Globus pallidus (tissue), 1 donor: ENCODE measurements at places on chromosomes 6 and 20.
A peak's percentile ranks its signal among the peaks of the same experiment; 100 is the strongest.

GRCh38 chr20:23106271-23106851, 20.2 kb upstream of the CD93 start:
- DNase-seq, result no peak

DNA sequence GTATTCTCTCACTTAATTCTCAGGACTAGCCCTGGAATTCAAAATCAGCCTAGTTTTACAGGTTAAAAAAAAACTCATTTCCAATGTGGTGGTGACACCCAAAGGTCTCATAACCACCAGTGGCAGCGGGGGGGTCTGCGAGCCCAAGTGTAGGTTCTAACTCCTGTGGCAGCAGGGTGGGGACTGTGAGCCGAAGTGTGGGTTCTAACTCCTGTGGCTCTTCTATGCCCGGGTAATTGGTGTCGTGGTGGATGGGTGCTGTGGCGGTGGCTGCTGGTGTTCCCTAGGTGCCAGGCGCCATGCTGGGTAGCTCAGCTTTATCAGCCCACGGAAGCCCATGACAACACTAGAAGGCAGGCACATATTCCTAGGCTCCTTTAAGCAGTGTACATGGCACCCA, 4.9 kb upstream of the ANKRD60 start:
- no peak for DNase-seq

GRCh38 chr6:102154176-102154575, 760.7 kb downstream of the GRIK2 start:
- no peak for DNase-seq

- DNase-seq, result no peak
Measured at GRCh38 chr6:75892384-75892783, 143.3 kb downstream of the MYO6 start.

DNA sequence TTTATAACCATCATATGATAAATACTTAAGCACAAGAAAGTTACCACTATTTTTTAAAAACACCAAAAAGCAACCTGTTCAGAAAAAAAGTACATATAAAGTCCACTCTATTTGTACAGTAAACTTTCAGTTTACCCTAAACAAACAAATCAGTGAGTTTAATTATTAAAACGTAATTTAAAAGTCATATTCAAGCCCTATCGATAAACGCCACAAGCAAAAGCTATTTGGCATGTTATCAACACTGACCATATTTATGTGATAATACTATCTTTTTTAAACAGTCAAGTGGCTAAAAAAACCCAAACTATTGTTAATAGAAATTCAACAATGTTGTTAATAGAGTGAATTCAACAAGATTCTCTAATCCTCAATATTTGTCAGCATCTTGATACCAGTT, 1.9 kb downstream of the KATNA1 start:
- DNase-seq, result no peak

DNA sequence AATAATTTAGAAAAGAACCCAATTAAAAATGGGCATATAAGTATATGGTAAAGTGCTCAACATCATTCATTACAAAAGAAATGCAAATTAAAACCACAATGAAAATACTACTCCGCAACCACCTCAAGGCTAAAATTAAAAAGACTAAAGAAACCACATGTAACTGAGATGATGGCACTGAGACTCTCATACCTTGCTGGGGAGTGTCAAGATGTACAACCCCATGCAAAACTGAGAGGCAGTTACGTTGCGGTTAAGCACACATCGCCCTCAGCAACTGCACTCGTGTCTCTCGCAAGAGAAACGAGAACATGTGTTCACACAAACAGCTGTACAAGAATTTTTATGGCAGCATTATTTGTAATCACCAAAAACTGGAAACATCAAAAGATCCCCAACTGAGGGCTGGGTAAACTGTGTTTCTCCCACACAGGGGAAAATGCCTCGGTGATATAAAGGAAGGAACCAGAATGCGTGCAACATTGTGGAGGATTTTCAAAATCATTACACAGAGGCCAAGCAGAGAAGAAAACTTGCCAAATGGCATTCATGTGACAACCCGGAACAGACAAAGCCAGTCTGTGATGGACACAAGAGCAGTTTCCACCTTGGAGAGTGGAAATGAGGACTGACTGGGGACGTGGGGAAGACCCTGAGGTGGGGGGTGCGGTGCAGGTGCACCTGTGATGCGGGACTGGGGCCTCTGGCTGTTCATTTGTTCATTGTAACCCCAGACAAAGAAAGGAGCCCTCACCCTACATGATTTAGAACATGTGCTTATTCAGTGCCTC, 144.9 kb downstream of the WDR27 start:
- peak; percentile 15 for DNase-seq

DNA sequence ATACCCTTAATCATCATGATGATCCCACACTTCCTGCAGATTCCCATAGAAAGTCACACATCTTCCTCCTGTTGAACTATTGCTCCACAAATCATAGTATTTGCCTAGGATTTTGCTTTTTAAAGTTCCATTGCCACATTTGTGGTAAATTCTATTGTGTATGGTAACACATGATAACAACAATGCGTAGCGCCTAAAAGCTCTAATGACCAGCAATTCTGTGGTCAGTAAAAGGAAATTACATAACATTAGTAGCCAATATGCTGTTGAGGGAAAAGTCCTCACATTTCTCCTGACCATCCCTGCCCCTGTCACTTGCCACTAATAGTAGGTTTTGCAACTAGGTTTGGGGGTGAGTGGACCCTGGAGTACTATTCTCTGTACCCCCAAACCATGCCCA, 31.8 kb upstream of the PDE7B start:
- no peak for DNase-seq

GRCh38 chr6:166204852-166205650, 37.4 kb upstream of the TBXT start:
- DNase-seq, result no peak

GRCh38 chr20:57425150-57426013, 34.2 kb downstream of the RBM38 start:
- DNase-seq, result no peak

GRCh38 chr6:45677381-45678284, 299.9 kb upstream of the SUPT3H start:
- DNase-seq, result peak; percentile 74

DNA sequence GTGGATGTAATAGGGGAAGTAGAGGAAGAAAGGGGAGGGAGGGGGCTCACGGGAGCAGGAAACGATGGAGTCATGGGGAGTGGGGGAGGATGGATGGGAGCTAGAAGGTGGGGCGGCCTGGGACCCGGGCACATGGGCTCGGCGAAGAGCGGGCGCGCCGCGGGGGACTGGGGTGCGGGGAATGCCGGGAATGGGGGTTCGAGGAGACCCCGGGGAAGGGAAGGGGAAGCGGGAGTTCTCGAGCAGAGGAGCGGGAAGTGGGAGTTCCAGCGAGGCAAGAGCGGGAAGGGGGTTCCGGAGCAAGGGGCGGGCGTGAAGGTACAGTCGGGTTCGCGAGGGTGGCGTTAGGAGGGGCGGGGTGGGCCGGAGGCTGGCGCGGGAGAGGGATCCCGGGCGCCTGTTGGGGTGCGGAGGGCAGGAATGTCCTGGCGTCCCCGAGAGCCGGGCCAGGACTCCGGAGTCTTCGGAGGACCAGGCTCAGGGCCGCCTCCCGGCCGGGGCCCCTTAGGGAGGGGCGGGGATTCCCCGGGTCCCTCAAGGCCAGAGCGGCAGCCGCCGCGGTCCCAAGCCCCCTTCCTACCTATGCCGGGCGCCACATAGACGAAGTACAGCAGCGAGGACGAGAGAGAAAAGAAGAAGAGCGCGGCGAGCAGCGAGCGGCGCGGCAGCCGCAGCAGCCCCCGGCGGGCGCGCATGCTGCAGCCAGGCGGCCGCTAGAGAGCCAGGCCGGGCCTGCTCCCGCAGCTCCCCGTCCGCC, 504 bp downstream of the B4GALT5 start:
- peak; percentile 42 for DNase-seq

DNA sequence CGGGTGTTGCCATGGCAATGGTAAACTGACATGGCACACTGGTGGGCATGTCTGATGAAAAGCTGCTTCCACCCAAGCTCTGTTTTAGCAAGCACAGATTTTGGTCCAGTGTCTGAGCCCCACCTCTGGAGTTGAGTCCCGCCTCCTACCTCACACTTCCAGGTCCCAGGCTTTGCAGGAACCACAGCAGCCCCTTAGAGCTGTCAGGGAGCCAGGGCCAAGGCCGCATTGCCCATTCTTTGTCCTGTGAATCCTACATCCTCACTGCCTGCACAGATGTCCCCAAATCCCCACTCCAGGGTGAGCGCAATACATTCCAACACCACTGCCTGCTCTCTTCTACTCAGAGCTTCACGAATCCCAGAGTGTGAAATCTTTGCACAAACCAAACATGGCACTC, 292.2 kb downstream of the PREX1 start:
- no peak for DNase-seq

DNA sequence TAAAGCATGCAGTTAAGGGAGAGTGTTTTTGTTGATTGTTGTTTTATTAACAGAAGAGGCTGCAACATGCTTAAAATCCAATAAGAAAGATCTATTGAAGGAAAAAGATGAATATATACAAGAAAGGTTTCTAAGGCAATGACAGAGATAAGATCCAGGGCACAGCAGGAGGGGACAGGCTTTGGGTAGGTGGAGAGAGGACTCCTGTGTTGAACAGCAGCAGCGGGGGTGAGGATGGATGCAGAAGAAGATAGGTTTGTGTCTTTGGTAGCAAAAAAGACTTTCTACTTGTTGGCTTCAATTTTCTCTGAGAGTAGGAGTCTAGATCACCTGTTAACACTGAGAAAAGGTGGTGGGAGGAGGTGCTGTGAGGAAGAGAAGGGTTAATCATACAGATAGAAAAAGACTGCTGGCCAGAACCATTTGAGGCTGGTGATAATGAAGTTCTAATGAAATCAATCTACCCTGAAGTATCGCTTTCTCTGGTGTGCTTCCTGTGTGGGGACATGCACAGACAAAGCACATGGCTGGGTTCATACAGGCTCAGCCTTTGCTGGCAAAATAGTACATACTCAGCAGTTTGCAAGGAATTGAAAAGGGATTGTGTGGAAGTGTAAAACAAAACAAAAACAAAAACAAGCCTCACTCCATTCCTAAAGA, 17.2 kb upstream of the DST start:
- no peak for DNase-seq

GRCh38 chr6:14664112-14664601, 546.6 kb downstream of the CD83 start:
- no peak for DNase-seq

DNA sequence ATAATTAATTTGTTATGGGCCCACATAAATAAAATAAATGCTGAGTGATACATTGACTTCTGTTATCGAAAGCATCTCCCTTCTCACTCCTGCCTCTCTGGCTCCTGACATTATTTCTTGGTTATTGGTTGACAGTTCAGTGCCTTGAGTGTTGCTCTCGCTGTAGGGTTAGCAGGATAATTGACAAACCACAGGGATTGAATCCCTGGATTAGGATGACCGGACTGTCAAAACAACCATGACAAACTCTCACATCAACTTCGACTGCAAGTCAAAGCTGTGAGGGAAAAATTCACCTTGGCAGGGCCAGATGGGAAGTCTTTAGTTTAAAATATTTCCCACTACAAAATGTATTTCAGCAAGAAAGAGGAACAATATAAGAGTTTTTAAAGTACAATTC, 245.4 kb upstream of the TFAP2D start:
- no peak for DNase-seq

DNA sequence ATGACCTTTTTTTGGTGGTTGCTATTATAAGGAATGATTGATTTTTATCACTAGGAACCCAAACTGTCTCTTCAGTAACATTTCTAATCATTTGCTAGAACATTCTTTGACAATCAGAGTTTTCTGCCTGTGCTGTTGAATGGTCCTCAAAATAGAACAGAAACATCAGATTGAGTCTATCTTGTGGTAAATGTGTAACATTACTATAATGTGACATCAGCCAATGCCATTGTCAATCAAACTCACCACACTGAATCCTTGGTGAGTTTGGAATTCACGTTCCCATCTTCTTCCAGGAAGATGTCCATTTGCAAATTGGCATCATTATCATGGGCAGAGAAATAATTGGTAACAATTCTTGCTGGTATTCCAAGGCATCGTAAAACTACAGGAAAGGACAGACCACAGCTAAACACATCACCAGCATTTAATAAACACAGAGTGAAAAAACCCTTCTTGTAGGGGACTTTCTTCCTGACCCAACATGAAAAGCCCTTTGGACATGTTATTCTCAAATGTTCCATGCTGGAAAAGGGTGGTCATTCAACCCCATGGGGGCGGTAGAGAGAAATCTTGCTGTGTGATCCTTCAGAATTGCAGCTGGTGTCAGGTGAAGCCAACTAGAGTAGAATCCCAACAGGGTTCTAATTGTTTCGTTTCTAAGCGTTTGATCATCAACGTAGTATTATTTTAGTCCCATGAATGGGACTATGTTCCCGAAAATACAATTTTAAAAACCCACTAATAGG, 98.5 kb downstream of the F13A1 start:
- DNase-seq, result no peak

- DNase-seq, result no peak
Measured at GRCh38 chr20:48899881-48900280, 21.6 kb upstream of the ARFGEF2 start.

- peak; percentile 89 for DNase-seq
Measured at GRCh38 chr6:21593412-21593926, at the start of gene SOX4. Gene SOX4, plus strand, starts transcription at chr6:21593751. Its CDS starts 784 bp downstream, at chr6:21594535.

GRCh38 chr20:35311822-35312221, 19.6 kb upstream of the FAM83C start:
- no peak for DNase-seq

DNA sequence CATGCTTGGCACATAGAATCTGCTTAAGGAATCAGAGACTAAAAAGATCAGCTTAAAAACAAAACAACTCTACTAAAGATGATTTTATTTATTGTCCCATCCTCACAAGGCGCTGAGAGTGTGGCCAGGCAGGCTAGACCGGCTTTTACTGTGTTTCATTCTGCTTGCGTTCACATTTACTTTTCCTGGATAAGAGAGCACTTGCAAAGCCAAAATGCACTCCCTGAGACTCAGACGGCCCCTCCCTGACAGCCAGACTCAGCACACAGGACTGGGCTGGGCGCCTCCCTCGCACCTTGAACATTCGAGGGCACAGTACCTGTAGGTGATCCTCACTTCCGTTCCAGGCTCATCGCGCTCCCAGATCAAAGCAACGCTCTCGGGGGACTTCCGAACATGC, 10.2 kb downstream of the ACSS1 start:
- no peak for DNase-seq

- no peak for DNase-seq
Measured at GRCh38 chr20:8967641-8968245, 101.1 kb upstream of the PLCB4 start.

GRCh38 chr6:8829796-8830195, 394.5 kb upstream of the SLC35B3 start:
- DNase-seq, result no peak

DNA sequence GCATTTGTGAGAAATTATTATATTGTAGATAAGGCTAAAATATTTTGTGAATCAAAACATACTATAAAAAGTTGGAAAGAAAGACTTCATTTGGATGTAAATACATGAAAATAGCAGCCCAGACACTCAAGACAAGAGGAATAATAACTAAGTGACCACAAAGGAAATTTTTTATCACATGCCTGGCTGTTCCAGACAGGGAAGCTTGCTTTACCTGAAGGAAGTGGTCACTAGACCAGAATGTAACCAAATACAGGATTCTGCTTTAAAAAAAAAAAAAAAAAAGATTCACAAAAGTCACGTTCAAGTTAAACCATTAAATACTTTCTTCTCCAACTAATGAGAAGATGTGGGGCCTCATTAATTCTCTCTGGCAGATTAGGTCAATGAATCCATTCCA, 9.3 kb upstream of the HLA-DQB2 start:
- no peak for DNase-seq

GRCh38 chr6:169959136-169960002, 207.9 kb downstream of the ERMARD start:
- DNase-seq, result no peak
